ENCODE measurements at places on chromosomes 5 and 9.

GRCh38 chr5:57408285-57408684, 74.3 kb downstream of the ACTBL2 start:
- DNase-seq, result no peak

DNA sequence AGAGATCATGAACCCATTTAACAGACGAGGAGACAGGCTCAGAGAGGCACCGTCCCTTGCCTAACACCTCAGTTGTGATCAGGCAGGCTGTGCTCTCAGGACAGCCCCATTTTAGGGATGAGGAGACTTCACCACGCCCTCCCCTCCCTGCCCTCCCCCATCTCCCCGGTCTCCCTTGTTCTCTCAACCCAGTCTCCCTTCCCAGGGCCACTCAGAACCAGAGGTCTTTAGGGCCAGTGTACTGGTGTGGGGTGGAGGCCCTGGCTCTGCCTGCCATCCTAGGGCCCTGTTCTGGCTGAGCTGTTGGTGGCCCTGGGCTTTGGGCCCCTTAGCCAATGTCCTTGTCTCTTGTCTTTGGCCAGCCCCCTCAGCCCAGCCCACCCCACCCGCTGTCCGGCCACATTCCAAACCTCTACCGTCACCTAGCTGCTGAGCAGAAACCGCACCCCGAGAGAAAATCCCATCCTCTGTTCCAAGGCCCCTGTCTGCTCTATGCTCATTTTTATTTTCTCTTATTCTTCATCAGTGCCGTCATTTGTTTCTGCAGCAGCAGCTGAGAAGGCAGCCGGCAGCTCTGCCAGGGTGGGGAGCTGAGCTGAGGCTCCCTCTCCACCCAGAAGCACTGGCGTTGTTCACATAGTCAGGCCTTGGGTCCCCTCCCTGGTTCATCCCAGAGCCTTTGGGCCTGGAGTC, 33.9 kb downstream of the OLFML2A start:
- peak; percentile 60 for DNase-seq

DNA sequence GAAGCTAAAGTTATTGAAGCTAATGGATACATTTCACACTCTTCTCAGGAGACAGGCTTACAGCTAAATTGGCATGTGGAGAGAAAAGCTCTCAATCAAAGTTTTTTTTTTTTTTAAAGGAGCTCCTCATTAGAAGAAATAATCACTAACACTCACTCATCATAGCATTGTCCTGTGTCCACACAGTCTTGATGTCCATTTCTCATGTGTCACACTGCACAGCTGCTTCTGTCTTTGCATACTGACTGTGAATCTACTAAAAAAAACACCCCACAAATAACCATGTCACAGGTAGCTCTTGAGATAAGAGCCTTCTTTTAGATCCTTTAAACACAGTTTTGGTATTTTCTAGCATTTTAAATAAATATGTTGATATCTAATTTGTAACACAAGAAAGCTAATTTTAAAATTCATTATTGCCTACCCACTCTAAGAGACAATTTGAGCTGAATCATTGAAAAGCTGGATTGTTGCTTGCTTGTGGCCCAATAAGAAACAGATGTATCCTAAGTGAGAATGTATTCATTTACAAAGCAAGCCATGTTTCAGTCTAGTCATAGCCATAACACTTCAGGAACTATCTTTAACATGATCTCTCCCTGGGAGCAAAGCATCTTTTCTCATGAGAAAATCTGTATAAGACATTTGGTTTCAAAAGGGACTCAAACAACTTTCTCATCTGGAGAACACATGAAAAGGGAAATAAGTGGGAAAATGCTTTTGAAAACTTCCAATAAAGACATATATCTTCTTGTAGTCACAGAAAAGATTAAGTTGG, 48.1 kb upstream of the PCSK1 start:
- DNase-seq, result no peak

- DNase-seq, result no peak
Observed at GRCh38 chr5:7717691-7718090, 133.2 kb downstream of the CFAP90 start.

DNA sequence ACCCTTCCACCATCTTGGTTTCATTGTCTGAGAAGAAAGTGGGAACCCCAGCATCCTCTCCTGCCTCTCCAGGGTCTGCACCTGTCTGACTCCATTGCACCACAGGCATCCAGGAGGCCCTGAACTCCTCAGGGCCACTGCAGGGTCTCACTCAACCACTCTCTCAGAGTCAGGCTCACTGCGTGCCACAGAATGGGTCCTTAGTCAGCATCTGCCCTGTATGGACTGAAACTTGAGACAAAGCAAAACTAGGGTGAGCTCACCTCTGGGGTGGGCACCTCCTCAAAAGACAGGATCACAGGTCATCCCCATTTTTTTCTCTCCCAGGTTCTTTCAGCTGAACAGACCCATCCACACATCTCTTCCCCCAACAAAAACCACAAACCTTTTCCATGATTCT, 59.2 kb upstream of the CPEB4 start:
- DNase-seq, result no peak

DNA sequence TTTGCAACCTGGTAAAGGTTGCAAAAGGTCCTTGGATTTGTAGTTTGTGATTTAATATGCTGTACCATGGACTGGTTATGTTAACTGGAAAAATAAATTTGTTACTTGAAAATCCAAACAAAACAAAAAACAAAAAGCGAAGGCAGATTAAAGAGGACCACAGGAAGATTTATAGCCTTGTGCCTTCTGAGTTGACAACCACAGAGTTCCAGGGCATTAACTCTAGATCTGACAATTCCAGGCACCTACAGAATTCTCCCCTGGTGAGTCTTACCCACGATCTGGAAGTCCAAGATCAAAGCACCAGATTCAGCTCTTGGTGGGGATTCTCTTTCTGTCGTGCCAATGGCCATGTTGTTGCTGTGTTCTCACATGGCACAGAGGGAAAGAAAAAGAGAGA, 107.9 kb upstream of the SELENOP start:
- DNase-seq, result no peak

DNA sequence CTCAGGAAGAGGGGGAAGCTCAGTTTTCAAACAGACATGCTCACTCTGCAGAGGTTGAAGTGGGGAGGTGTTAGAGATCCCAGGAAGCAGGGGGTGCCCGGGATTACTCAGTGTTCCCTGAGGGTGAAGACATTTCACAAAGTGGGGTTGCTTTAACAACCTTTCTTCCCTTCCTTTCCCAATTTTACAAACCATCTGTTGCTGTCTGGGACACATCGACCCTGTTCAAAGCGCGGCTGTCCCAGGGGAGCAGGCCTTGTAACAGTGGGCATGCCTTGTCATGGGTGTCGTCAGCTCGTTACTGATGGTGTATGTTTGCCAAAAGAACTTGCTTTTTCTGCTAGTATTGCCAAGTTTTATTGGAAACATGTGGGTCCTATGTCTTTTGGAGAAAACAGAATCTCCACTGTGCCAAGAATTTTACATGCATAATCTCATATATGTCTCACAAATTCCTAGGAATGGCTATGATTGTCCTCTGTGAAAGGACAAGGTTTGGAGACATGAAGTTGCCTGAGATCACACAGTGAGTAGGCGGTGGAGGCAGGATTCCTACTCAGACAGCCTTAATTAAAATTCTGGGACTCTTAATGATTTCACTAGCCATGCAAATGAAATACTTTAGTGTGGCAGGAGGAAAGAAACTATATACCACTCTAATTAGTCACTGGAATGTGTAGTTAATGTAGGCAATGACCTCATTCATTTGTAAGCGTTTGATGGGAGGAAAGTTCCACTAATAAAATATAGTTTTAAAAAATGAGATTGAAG, 198.9 kb downstream of the NXNL2 start:
- no peak for DNase-seq

DNA sequence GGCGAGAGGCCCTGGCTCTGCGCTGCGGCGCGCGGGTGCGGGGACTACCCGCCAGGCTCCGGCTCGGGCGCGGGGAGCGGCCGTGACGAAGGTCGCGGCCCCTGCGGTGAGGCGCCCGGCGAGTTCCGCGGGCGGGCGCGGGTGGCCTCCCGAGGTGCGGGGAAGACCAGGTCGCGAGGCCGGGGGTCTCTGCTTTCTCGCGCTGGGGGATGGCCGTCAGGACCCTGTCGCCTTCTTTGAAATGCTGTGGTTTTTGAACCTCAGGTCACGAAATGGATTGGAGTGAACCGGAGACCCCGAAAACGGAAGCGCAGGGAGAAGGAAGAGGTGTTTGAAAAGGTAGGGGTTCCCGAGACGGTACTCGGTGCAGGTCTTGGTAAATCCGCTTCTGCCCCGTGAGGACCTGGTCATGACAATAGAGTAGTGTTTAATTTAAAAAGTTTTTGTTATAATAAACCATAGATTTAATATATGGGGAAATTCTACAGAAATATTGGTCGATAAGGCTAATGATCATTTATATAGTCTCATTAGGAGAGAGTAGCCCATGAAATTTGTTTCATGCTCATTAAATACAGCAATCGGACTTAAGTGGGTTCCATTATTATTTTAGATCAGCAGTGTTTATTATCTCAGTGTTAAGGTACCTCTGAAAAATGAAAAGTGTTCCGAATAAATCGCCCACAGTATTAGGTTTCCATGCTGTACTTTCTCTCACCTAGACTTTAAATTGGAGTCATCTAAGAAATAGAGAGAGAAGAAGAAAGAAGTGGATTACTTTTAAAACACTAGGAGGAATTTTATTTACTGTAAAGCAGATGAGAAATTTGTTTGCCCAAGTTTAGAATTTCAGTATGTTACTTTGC, 279.0 kb downstream of the AOPEP start:
- DNase-seq, result peak; percentile 55

- no peak for DNase-seq
Observed at GRCh38 chr9:89080193-89080592, 88.9 kb downstream of the S1PR3 start.

- DNase-seq, result no peak
Observed at GRCh38 chr9:73219985-73220626, 68.4 kb downstream of the ANXA1 start.

DNA sequence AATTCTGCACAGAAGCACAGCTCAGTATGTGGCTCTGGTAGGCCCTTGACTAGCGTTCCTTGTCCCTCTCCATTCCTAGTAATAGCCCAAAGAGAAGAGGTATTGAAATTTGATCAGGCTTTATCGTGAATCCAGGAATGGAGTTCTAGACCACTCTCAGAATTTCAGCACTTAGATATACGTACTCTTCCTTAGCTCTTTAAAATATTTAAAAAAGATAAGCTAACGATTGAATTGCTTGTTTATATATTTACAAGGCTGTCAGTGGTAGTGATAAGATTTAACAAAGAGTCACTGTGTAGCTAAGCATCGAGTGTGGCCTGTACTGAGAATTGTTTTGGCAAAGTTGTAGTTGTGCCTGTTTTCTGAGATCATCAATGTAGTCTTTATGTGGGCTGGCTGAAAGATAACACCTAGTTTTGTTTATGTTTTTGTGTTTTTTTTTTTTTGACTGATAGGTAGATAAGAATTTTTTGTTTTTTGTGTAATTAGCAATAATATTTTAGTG, 2.5 kb downstream of the KIAA1958 start:
- peak; percentile 21 for DNase-seq

- no peak for DNase-seq
Observed at GRCh38 chr5:15526413-15526812, 26.4 kb downstream of the FBXL7 start.

DNA sequence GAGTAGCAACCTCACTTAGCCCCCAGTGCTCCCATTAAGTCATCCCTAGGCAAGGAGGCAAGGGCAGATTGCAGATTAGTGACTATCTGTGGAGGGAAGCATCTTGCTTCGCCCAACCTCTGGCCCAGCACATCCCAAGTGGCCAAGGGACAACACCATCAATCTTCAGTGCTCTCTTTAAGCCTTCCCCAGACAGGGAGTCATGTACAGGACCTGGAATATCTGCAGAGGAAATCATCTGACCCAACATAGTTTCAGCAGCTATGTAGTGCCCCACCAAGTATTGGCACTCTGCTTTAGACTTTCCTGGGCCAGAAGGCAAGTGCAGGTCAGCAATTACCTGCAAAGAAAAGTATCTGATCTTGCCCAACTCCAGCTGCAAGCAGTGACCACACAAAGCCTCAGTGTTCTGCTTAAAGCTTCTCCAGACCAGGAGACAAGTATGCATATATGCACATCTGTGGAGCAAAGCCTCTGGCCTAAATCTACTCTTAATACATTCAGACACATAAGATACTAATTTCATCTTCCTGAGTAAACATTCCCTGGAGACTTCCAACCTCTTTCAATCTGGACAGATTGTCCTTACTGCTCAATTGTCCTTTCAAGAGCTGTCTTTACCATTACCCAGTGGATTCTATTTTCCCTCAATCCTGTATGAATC, 224.8 kb upstream of the VLDLR start:
- DNase-seq, result no peak

DNA sequence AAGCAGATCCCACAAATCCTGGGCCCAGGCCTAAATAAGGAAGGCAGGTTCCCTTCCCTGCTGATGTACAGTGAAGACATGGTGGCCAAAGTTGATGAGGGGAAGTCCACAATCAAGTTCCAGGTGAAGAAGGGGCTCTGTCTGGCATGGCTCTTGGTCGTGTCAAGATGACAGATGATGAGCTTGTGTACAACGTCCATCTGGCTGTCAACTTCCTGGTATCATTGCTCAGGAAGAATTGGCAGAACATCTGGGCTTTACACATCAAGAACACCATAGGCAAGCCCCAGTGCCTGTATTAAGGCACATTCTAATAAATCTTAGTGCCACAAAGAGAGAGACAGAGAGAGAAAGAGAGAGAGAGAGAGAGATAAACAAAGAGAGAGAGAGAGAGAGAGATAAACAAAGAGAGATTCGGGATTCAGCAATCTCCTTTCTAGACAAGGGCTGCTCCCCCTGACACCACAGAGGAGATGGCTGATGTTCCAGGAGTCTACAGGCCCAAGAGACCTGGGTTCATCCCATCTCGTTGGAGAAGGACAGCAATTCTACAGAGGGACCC, 45.5 kb upstream of the HSPA9 start:
- DNase-seq, result no peak

DNA sequence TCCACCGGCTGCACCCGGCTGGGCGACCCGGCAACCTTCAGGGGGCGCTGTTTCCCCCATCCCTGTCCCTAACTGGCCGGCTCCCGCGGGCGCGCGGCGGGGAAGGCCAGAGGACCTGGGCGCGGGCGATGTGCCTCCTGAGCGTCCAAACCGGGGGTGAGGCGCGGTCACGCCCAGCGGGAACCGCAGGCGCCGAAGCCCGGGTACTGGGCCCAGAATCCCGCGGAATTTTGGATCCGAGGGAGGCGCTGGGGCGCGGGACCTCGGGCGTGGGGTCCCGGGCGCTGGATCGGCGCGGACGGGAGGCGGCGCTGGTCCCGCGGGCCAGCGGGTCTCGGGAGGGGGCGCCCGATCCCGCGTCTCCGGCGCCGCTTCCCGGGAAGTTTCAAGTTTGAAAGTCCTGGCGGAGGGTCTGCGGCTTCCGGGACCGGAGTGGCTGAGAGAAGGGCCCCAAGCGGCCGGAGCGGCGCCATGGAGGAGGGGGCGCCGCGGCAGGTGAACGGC, at the start of gene PKN3:
Gene PKN3, plus strand, starts transcription at position 59 of the 504 bp plus-strand sequence. Its CDS starts 413 bp downstream, at position 472.
- DNase-seq, result peak; percentile 96

DNA sequence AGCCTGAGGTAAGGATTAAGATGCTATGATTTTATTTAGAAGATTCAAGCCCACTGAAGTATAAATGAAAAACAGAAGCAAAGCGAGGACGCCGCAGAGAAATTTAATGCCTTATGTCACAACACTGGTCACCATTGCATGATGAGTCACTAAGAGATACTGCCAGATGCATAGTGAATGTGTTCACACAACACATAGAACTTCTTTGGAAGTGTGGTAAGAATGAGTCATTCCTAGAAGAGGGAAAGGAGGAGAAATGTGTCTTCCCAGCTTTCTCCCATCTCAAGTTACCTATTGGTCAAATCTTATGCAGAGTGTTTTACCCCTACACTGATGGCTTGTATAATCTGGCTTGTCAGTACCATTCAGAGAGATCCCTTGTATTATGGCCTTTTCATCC, 465.3 kb upstream of the ARRDC3 start:
- DNase-seq, result no peak
